ENCODE measurements at places on chromosomes 2 and 18.

- DNase-seq = peak; percentile 81
Observed at GRCh38 chr2:45938649-45939511, 287.4 kb downstream of the PRKCE start.

DNA sequence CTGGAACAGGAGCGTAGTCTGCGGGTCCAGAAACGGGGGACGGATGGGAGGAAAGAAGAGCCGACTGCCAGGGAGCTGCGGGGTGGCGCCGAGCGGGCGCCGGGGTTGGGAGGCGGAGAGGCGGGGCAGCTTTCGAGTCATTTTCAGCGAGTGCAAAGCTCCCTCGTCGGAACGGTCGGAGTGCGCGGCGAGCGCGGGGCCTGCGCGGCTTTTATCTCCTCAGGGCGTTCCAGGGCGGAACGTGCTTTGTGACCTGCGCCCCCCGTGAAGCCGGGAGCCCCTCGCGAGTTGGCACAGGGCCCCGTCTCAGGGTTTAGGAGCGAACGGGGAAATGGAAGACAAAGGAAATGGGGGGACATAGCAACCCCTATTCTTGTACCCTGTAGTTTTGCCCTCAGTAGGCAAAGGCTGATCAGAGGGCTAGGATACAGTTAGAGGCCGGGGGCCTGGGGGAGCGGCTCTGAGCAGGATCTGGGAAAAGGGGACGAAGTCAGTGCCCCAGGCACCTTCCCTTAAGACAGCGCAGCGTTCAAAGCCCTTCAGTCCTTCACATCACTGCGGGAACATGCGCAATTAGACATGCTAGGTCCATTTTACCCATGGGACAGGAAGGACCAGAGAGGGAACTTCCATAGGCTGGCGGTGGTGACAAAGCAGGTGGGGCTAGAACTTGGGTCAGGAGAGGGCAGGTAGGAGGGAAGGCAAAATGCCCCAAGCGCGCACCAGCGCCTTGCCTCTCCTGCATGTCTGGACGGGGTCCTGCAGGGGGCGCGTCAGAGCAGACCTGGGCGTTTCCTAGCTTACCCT lies 60.1 kb upstream of the IL1RL1 start:
- DNase-seq = peak; percentile 22

DNA sequence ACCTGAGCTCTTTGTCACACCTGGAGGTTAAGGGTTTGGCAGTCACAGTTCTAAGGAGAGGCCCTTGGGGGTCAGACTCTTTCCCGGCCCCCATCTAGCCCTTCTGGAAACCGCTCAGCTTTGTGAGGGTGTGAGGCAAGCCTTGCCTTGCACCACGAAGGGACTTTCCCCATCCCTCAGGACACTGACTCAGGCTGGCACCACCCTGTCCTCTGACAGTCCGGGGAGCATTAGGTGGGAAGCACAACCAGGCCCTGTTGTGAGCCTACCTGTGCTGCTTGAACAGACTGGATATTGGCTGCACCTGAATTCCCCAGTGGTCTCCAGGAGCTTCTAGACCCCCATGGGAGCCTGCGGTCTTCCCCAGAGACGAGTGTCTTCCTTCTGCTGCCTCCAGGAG lies 47.0 kb upstream of the GBX2 start:
- DNase-seq = no peak

GRCh38 chr2:66463206-66463755 lies 28.4 kb downstream of the MEIS1 start:
- DNase-seq = no peak

GRCh38 chr2:124810132-124810531 lies 785.0 kb downstream of the CNTNAP5 start:
- DNase-seq = peak; percentile 58

DNA sequence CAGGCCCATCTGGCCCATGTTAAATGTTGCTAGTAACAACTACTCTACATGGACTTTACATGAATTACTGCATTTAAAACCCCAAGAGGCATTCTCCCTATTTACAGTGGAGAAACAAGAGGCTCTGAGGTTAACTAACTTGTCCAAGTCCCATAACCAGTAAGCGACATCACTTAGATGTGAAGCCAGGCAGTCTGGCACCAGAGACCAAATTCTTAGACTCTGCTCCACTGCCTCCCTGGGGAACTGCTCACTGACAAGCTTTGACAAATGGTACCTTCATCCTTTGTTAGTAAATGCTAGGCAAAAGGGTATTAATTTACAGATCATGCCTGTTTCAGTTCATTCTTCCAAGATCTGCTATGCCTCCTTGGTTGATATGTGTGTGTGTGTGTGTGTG lies 124.8 kb downstream of the AFF3 start:
- no peak for DNase-seq

GRCh38 chr2:46448641-46449040 lies 30.7 kb upstream of the TMEM247 start:
- DNase-seq = no peak

GRCh38 chr2:152427902-152428301 lies 92.9 kb downstream of the FMNL2 start:
- no peak for DNase-seq

DNA sequence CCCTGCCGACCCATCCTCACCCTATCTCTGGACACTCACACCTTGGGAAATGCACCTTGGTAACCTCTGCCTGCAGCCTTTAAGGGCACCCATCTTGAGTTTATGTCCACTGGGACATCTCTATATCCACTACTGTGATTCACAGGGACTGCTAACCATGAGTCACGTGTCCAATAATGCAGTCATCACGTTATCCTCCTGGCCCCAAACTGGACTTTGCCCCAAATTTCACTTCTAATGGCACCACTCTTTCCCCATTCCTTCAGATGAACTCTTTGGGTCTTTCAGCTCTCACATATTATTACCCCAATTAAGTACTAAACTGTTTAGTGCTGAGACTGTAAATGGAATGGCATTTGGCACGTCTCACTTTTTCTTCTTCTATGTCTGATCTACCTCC lies 71.2 kb upstream of the TMEM200C start:
- peak; percentile 87 for DNase-seq

DNA sequence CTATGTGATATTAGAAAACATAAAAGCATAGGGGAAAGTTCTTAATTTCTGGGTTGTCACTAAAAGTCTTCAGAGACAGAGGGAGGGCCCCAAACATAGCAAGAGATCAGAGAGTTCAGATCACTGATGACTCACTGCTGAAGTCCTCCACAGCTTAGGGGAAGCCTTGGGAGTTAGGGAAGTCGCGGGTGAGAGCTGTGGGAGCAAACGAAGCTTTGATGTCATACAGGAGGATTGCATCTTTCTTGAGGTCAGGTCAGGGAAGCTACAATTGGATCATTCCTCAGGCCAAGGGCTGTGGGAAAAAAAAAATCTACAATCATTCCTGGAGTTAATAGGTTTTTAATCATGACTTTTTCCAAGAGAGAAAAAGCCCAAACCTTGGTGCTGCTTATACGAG lies 96.2 kb downstream of the COPS8 start:
- no peak for DNase-seq

DNA sequence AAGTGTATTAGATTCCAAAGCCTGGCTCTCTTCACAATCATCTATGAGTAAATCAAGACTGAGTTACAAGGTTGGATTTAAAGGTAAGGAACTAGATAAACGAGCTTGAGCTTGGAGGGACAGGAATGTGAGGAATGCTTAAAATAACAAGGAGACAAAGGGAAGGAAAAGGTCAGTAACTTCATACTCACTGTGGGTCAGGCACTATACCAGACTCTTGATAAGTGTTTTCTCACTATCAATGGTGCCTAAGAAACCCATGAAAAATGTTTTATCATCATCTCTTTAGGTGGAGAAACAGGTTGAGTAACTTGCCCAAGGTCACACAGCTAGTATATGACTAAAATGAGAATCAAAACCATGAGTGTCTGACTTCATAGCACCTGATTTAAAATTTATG lies 212.1 kb downstream of the CDH2 start:
- no peak for DNase-seq

DNA sequence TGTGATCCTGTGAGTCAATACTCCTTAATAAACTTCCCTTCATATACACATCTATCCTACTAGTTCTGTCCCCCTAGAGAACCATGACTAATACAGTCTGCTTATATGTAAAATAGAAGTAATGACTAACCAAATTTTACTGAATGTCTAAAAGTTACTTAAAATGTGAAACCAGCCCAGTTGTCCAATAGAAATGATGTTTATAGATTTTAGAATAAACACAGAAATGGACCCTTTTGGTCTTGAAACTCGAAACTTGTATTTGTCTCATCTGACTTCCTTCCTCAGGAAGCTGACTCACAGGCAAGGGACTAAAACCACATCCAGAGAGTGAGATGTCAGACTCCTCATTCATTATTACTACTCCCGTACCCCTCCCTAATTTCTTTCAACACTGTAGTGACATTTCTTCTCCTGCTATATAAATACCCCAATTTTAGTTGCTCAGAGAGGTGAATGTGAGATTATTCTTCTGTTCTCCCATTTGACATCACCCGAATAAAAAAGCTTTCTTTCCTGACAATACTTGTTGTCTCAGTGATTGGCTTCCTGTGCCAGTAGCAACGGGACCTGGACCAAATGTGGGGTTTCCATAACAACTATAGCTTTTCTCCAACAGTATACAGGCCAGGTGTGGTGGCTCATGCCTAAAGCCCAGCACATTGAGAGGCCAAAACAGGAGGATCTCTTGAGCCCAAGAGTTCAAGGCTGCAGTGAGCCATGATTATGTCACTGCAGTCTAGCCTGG lies 486.0 kb downstream of the ERBB4 start:
- no peak for DNase-seq

GRCh38 chr2:134573724-134574123 lies 145.1 kb downstream of the TMEM163 start:
- no peak for DNase-seq

GRCh38 chr2:111049792-111050640 lies 70.7 kb upstream of the BCL2L11 start:
- peak; percentile 88 for DNase-seq

GRCh38 chr18:31424383-31424988 lies 23.1 kb upstream of the DSG3 start:
- peak; percentile 14 for DNase-seq

- no peak for DNase-seq
Observed at GRCh38 chr2:15174567-15174966, 386.6 kb downstream of the NBAS start.

GRCh38 chr2:222575618-222576017 lies 80.3 kb downstream of the FARSB start:
- DNase-seq = no peak

DNA sequence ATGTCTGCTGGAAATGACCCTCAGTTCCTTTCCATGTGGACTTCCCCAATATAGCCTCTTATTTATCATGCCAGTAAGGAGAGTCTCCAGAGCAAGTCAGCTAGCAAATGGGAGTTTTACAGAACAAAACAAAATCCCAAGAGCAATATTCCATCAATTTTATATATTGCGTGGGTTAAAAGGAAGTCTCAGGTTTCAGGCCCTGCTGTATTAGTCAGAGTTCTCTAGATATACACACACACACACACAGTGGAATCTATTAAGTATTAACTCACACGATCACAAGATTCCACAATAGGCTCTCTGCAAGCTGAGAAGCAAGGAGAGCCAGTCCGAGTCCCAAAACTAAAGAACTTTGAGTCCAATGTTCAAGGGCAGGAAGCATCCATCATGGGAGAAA lies 102.8 kb upstream of the MAP2 start:
- no peak for DNase-seq

DNA sequence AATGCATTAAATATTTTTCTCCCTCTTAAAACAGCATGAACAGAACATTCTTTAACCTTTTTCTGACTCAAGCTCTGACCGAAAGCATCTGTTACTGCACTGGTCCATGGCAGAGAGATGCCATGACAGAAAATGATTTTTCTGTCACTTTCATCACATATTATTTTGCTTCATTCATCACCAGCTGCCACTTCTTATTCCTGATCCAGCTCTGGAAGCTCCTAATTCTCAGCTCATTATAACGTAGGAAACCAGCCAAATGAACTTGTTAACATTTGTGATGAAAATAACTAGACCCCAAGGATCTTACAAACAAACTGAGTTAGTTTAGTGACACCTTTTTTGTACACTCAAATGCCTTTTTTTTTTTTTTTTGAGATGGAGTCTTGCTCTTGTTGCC lies 7.6 kb upstream of the CFLAR start:
- DNase-seq = no peak

GRCh38 chr2:167249197-167249596 lies 360.9 kb downstream of the XIRP2 start:
- DNase-seq = no peak

DNA sequence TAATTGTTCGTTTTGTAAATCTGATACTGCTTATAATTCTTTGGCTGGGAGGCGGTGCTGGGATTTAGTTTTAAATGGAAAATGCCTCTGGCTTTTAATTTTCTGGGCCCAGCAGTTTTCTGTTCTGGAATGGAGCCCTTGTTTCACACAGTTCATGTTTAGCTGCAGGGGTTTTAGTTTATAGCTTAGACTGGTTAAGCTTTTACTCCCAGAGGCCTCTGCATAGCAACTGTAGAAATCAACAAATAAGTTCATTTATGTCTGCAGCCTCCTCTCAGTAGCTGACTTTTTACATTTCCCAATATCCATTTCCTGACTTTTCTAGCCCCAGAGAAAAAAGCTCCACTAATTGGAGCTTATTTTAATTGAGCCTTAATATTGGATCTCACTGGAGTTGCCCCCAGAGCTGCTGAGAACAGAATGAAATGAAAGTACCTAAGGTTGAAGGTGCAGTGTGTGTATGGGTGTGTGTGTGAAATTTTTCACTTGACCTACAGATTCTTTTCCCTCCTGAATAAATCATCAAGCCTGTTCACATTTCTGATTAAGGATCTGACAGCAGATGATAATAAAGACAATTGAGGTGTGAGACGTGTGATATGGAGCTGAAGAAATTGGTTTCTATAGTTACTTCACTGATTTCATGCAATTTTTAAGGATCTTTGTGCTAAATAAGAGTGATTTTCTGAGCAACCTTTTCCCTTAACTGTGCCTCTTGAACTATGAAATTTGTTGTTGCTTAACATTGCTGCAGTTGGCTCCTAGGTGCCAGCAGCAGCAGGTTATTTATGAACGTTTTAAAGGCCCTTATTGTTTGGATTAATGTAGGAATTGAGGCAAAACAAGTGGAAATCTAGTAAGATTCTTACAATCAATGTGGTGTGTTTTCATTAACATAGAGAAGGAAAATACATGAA lies 109.6 kb downstream of the TAF4B start:
- DNase-seq = no peak

DNA sequence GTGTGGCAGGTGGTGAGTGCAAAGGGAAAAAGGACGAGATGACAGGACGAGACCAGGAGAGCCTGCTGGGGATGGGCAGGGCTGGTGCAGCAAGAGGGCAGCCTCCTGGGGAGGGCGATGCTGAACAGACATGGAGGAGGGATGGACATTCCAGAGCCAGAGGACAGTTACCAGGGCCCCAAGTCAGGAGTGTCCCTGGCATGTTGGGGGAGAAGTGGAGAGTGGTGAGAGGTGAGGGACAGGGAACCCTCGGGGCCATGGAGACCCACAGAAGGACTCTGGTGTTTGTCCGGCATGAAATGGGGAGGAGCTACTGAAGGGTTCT lies 19.0 kb downstream of the MTERF4 start:
- DNase-seq = no peak
